Activated CD8-positive, alpha-beta memory T cell treated with anti-CD3 and anti-CD28 coated beads for 24 hours (primary cell): ENCODE measurements at places on chromosomes 5 and 9.
A peak's percentile ranks its signal among the peaks of the same experiment; 100 is the strongest.

- no peak for DNase-seq
These were observed 10.8 kb upstream of the PRRC1 start for GRCh38 chr5:127506616-127507015.

GRCh38 chr9:12974671-12975070 is 199.9 kb downstream of the LURAP1L start:
- no peak for DNase-seq

- no peak for DNase-seq
These were observed 12.0 kb downstream of the GPSM1 start for GRCh38 chr9:136339173-136339957.

GRCh38 chr5:9888501-9888901 is 258.4 kb upstream of the TAS2R1 start:
- no peak for DNase-seq

GRCh38 chr9:87954230-87954629 is 20.1 kb downstream of the CDK20 start:
- DNase-seq = no peak

DNA sequence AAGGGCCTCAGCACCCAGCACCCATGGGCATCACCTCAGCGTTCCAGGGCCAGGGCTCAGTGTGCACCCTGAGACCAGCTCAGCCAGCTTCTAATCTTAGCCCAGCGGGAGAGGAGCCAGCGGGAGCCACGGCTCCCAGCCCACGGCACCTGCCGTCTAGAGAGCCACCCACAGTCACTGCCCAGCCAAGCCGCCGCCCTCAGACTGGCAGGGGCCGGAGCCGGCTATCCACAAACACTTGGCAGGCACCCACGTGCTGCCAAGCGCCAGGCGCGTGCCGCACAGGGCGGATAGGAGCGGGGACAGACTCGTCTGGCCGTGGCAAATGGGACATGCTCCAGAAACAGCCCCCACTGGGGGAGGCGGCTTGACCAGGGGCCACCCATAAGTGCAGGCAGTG is 18.6 kb downstream of the BRD3 start:
- DNase-seq = no peak

- DNase-seq = no peak
These were observed 1.0 kb downstream of the HMGCS1 start for GRCh38 chr5:43312076-43312661.

DNA sequence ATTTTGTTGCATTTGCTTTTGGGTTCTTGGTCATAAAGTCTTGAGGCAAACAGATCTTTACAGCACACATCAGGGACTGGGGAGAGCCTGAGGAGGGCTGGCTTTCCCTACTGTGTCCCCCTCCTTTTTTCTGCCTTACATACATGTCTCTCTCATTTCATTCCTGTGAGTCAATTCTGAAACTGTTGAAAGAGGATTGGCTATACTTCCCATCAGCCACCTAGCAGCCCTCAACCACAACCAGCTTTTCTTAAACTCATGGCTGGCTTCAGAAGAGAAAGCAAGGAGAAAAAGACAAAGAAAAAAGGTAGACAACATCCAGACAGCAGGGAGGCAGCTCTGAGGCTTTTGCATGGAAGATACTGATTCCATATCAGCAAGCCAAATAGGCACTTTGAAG is 374.8 kb upstream of the KIF2A start:
- DNase-seq = no peak

GRCh38 chr5:6660688-6661087 is 27.4 kb downstream of the SRD5A1 start:
- DNase-seq = no peak

DNA sequence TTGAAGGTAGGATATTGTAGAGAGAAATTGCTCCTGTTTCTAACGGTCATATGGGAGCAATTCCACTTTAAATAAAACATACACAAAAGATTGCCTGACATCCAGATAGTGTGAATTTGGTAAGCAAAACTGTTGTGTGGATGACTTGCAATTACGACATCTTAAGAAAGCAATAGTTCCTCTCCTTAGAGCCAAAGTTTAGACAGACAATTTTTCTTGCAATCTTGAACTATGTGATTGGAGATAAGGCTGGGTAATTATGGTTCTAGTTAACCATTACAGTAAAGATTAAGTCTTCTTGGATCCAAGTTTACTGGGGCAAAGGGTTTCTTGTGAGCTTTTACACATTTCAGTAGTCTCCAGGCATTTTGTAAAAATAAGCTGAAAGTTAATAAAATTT is 1080.6 kb upstream of the CDH6 start:
- DNase-seq = no peak

- DNase-seq = no peak
These were observed 5.5 kb upstream of the ESM1 start for GRCh38 chr5:54990841-54991258.

DNA sequence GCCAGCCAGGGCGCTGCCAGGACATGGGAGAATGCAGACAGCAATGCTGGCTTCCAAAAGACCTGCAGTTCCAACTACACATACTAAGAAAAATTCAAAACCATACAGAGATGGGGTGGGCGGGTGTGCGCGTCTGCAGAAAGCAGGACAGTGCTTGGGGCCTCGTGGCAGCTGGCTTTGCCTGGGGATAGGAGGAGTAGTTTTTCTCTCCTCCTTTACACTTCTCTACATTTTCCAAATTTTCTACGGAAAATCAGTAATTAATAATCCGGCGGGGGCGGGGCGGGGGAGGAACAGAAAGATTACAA is 43.6 kb upstream of the SARDH start:
- no peak for DNase-seq

GRCh38 chr9:2241461-2241835 is 226.3 kb downstream of the SMARCA2 start:
- DNase-seq = no peak

DNA sequence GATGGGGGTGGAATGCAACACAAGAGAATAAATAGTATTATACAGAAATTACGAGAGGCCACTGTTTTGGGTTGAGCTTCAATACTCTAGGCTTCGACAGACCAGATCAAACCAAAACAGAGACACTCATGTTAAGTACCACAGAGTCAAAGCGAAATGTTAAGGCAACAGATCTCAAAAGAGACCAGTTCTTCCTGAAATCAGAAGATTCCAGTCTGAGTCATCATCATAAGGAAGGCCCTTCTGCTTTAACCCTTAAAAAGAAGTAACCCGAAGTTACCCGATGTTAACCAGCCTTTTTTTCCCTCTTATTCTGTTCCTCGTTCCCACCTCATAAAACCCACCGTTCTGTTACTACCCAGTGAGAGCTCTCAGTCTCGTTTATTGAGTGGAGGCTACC is 75.9 kb downstream of the SFXN1 start:
- no peak for DNase-seq

DNA sequence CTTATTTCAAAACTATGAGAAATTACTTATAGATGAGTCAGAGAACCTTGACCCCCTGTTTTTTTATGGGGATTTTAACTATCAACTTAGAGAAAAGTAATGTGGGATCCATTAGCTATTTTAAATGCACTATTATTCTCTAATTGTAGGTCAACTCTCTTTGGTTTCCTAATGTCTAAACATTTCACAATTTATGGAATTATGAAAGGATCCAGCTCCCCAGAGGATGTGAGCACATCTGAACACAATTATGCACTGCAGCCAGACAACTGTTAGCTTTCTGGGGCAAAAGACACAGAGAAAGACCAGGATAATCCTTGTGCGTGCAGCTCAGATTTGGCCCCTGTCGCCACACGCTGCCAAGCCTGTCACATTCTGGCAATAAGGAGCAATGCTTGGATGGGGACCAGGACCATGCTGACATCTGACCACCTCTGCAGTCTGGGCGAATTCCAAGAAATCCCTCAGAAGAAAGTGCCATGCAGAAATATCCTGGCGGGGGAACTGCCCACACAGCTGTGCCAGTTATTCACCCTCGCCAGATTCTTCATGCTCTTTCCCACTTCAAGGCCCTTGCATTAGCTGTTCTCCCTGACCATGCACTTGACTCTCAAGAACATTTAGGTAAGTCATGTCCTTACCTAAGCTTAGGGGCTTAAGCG is 22.2 kb upstream of the CMBL start:
- peak; percentile 13 for DNase-seq

DNA sequence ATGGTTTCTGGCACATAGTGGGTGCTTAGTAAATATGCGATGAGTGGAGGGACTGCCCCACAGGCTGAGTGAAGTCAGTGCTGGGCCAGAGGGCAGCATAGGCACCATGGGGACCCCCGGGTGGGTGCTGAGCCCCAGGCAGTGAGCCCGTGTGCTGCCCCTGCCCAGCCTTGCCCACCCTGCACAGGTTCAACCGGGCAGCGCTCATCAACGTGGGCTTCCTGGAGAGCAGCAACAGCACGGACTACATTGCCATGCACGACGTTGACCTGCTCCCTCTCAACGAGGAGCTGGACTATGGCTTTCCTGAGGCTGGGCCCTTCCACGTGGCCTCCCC is 7.2 kb downstream of the B4GALT7 start:
- DNase-seq = no peak

DNA sequence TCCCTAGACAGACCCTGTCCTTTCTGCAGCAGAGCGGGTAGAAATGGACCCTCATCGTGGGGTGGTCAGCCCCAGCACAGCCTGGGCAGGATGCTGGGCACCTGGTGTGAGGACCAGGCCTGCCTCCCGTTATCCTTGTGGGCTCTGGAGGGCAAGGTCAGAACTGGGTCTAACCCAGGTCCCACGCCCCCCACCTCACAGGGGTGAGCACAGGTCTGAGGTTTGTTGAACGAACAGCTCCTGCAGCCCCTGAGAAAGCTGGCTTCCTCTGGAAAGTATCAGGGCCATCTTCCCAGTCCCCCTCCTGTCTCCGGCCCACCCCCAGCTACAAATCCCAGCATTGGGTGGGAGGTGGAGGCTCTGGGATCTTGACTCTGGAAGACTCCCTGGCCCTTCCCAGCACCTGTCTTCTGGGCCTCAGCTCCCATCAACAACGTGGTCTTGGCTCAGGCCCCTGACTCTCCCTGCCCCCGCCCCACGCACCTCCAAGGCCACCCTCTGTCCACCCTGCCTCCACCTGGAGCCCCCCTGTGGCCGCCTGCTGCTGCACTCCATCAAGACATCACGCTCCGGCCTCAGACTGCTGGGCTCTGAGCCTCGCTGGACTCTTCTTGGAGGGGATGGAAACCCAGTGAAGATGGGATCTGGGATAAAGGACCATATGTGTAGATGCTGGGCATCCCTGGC is 30.1 kb upstream of the CNOT6 start:
- DNase-seq = peak; percentile 28

DNA sequence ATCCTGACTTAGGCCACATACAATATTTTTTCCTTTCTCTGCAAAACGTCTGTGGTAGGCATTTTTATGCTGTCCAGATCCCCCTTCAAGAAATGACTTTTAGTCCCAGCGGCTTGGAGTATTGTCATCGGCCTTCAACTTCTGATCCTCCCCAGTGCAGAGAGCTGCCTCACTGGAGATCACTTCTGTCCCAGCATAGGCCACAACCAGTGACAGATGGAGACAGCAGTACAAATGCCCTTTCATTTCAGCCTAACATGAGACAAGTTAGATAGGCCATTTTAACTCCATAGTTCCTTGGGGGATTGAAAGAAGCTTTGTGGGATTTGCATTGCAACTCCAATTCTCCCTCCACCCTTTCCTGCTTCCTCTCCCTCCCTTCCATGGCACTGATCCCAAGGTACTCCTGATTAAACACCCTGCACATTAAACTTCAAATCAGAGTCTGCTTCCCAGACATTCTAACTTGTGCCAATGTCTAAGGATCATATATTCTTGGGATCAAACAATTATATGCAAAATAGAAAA is 3.2 kb upstream of the MAMDC2 start:
- DNase-seq = no peak

- DNase-seq = no peak
These were observed 7.1 kb upstream of the CNTRL start for GRCh38 chr9:121067640-121068039.

DNA sequence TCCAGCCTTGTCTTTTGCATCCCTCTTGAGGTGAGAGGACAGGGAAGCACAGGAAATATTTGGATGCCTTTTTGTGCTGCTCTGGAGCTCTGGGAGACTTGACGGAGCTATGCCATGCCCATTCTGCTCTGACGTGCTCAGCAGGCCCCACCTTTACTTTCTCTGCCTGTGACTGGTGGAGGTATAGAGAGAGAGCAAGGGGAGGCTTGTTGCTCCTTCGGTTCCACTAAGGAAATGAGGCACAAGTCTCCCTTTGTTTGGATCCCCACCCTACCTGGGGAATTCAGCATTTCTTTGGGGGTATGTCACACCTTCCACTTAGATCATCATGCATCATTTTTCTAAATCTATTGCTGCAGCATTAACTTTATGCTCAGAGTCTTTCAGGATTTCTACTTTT is 121.8 kb upstream of the CNTLN start:
- no peak for DNase-seq

DNA sequence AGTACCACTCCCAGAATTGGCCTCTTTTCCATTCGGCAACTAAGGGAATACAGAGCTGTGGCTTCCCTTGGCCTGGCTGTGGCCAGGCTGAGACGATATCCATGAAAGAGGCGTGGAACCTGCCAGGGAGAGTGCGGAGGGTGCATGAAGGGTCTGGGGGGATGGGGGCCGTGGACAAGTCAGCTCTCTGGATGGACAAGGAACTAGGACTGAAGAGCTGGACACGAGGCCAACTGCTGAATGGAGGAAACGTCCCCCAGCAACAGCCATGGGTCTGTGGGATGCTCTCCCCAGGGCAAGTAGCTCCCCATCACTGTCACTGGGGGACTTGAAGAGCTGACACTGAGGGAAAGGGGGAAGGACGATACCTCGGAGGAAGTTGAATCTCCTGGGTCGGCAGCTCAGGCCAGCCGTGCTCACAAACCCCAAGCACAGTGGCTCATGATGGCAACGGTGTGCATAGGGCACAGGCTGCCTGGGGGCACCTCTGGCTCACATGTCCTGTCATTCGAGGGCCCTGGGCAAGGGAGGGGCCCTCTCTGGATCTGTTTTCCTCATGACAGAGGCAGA is 4.1 kb upstream of the OLFM1 start:
- no peak for DNase-seq

- DNase-seq = no peak
These were observed 32.5 kb downstream of the ANXA1 start for GRCh38 chr9:73183917-73184861.

- DNase-seq = no peak
These were observed 151.1 kb downstream of the ARL15 start for GRCh38 chr5:54159153-54159892.

- no peak for DNase-seq
These were observed 408.5 kb downstream of the TMEM38B start for GRCh38 chr9:106102821-106103220.

GRCh38 chr5:109566361-109566760 is 123.4 kb upstream of the MAN2A1 start:
- DNase-seq = no peak

DNA sequence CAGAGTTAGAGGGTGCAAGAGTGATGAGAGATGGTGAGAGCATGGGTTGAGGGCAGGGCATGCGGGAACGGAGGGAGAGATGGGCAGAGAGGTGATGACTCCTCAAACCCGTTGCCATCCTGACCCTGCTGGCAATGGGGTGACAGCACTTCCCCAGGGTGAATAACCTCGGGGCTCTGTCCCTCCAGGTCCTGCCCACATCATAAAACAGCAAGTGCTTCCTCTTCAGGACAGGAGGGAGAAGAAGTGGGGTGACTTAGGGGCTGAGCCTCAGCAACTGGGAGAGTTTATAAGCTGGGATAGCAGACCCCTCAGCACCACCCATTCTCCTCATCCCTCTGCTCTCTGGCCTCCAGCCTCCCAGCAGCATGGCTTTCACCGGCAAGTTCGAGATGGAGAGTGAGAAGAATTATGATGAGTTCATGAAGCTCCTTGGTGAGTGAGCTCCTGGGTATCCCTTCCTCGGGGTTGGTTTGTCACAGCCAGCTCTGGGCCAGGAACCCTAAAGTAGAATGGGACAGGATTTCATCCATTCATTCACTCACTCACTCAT is at the start of gene FABP6:
FABP6 (plus strand) TSS at position 317 of the 553 bp plus-strand sequence; CDS start at position 369, 52 bp downstream.
- DNase-seq = no peak

- no peak for DNase-seq
These were observed at the start of gene HMHB1 for GRCh38 chr5:143812085-143812705. Gene HMHB1, plus strand, starts transcription at chr5:143812161.

GRCh38 chr5:160271396-160271795 is 41.0 kb downstream of the CCNJL start:
- DNase-seq = no peak
